ENCODE measurements at places on chromosomes 5 and 9. TPM values are rescaled to one million over a fixed set of nuclear protein-coding genes. Genes with fewer than 3 reads are reported as not detected.

The SLC34A3 gene
- not detected for total RNA-seq

The NEUROG1 gene
- not detected for total RNA-seq

The GPRIN1 gene
- total RNA-seq = 0.73 TPM

The PCAT7 gene
- not detected for total RNA-seq

The IRX4 gene
- total RNA-seq = not detected

The CEP72 gene
- total RNA-seq = 25.8 TPM

The GPR150 gene
- 2.1 TPM for total RNA-seq

The PCDHB11 gene
- not detected for total RNA-seq

The KLF4 gene
- total RNA-seq = 1.1 TPM

DNA sequence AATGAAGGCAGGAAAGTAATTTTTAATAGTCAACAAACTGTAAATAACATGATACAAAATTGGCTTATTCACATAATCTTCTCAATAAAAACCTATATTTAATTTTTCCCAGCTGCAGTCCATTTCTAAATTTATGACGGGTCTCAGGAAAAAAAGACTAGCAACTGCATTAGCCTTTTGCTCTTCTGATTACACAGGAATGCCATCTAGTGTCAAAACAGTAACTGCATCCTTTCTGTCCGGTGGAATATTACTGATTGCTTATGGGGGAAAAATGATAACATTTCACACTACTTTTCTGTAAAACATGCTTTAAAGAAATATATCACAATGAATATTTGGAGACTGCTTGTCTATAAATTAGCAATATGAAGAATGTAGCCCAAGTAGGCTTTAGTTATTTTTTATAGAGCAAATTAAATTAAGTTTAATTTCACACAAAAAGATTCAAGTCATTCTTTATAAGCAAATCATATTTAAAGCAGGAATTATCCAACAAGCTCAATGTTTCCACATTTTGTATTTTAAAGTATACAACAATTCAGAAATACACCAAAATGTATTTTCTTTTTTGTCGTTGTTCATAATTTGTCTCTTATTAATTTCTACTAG is 534.7 kb downstream of the CDH10 start:
- no peaks in the 10 kb centered on the region for H3K27me3 ChIP-seq
- no peaks in the 10 kb centered on the region for H3K36me3 ChIP-seq
- no peak overlapping the region for H3K4me3 ChIP-seq
- H3K4me1 ChIP-seq = no peaks in the 10 kb centered on the region

DNA sequence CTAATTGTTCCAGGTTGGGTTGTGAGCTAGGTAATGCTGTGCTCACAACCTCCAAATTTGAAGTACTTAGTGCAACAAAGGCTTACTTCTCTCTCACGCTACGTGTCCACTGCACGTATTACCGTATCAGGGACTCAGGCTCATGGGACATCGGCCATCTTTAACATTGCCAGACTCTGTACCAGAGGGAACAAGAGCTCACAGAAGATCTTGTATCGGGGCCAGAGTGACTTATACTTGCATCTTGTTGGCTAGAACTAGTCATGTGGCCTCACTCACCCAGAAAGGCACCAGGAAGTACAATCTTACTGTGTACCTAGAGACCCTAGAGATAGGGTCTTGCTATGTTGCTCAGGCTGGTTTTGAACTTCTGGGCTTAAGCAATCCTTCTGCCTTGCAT is 81.1 kb upstream of the KLF9 start:
- H3K27ac ChIP-seq = no peak overlapping the region
- no peaks in the 10 kb centered on the region for H3K36me3 ChIP-seq
- DNase-seq = no peak
- H3K4me1 ChIP-seq = peaks cover 8% of the 10 kb centered on the region

- H3K4me1 ChIP-seq = no peaks in the 10 kb centered on the region
- no peak overlapping the region for H3K27ac ChIP-seq
- peaks cover 16% of the 10 kb centered on the region for H3K36me3 ChIP-seq
- H3K4me3 ChIP-seq = no peak overlapping the region
Observed at GRCh38 chr9:135858491-135859185, 48.7 kb downstream of the CAMSAP1 start.

DNA sequence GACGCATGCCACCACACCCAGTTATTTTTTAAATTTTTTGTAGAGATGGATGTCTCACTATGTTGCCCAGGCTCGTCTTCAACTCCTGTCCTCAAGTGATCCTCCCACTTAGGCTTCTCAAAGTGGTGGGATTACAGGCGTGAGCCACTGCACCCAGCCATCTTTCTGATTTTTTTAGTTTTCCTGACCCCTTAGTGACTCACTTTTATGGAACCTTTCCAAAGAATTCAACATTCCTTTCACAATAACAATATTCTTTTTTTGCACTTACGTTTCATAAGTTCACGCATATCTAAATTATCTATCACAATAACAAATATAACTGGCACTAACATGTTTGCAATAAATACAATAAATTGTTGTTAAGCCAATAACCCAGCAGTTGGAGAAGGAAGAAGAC is 8.5 kb downstream of the ELOVL7 start:
- H3K4me3 ChIP-seq = no peak overlapping the region
- H3K27ac ChIP-seq = no peak overlapping the region
- no peaks in the 10 kb centered on the region for H3K36me3 ChIP-seq

GRCh38 chr9:15135164-15135792 is 171.7 kb downstream of the TTC39B start:
- no peak overlapping the region for H3K27ac ChIP-seq
- H3K27me3 ChIP-seq = no peaks in the 10 kb centered on the region
- H3K4me3 ChIP-seq = no peak overlapping the region

GRCh38 chr9:82170866-82171265 is 182.3 kb downstream of the SPATA31D1 start:
- no peaks in the 10 kb centered on the region for H3K27me3 ChIP-seq
- no peaks in the 10 kb centered on the region for H3K4me1 ChIP-seq
- H3K27ac ChIP-seq = no peak overlapping the region
- H3K4me3 ChIP-seq = no peak overlapping the region
- no peak for DNase-seq
- H3K36me3 ChIP-seq = no peaks in the 10 kb centered on the region

DNA sequence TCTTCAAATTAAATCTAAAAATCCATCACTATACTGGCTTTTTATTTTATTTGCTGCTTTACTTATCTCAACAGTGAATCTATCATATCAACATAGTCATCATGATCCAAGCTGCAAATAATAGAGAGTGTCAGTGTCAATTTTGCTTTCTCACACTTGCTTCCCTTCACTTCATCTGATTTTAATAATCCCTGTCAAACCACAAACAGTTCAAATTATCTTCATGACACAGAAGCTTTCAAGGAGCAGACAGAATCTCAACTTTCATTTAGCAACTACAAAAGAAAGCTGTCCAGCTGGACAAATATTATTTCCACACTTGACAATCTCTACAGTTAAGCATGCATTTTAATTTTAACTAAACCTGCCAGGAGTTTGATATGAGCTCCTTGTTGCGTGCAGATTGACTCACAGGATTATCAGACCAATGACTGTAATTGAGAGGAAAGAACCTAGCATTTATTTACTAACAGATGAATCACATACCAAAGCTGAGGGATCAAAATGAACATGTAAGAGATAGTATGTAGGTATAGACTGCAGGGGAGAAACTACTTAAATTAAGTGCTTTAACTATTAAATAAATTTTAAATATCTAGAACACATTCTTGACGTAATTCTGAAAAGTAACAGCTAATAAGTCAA is 56.0 kb downstream of the KIAA0825 start:
- no peak overlapping the region for H3K27ac ChIP-seq
- H3K27me3 ChIP-seq = no peaks in the 10 kb centered on the region

- H3K27ac ChIP-seq = no peak overlapping the region
- H3K4me3 ChIP-seq = no peak overlapping the region
- DNase-seq = no peak
- no peaks in the 10 kb centered on the region for H3K36me3 ChIP-seq
Observed at GRCh38 chr9:125701351-125701750, 5.7 kb downstream of the MAPKAP1 start.

- H3K27ac ChIP-seq = no peak overlapping the region
- no peaks in the 10 kb centered on the region for H3K36me3 ChIP-seq
- no peak overlapping the region for H3K4me3 ChIP-seq
- H3K27me3 ChIP-seq = no peaks in the 10 kb centered on the region
Observed at GRCh38 chr9:121768416-121769015, 117.1 kb downstream of the DAB2IP start.

- H3K27me3 ChIP-seq = no peaks in the 10 kb centered on the region
- no peaks in the 10 kb centered on the region for H3K4me1 ChIP-seq
Observed at GRCh38 chr5:13212886-13213285, 731.6 kb downstream of the DNAH5 start.

DNA sequence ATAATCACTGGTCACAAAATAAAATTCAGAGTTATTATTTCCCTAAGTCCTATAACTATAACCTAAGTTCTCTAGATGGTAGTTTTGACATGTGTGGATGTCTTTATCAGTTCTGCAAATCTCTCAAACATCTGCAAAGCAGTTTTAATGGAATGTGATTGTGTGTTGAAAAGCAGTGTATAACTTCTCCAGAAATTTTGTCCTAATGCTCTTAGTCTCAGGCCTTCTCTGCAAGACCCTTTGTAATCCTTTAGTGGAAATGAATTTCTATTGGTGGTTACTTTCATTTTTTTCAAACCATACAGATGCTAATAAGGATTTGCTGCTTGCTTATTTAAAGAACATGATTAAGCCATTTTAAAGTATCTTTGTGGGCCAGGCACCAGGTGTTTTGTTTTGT is 75.5 kb upstream of the LHFPL2 start:
- no peak for DNase-seq
- peaks cover 4% of the 10 kb centered on the region for H3K27me3 ChIP-seq
- H3K27ac ChIP-seq = no peak overlapping the region
- H3K4me3 ChIP-seq = no peak overlapping the region
- no peaks in the 10 kb centered on the region for H3K36me3 ChIP-seq

GRCh38 chr5:69050214-69050613 is 43.6 kb upstream of the SLC30A5 start:
- H3K4me1 ChIP-seq = no peaks in the 10 kb centered on the region
- no peak for DNase-seq
- no peaks in the 10 kb centered on the region for H3K36me3 ChIP-seq
- H3K4me3 ChIP-seq = no peak overlapping the region
- H3K27me3 ChIP-seq = peaks cover 4% of the 10 kb centered on the region

DNA sequence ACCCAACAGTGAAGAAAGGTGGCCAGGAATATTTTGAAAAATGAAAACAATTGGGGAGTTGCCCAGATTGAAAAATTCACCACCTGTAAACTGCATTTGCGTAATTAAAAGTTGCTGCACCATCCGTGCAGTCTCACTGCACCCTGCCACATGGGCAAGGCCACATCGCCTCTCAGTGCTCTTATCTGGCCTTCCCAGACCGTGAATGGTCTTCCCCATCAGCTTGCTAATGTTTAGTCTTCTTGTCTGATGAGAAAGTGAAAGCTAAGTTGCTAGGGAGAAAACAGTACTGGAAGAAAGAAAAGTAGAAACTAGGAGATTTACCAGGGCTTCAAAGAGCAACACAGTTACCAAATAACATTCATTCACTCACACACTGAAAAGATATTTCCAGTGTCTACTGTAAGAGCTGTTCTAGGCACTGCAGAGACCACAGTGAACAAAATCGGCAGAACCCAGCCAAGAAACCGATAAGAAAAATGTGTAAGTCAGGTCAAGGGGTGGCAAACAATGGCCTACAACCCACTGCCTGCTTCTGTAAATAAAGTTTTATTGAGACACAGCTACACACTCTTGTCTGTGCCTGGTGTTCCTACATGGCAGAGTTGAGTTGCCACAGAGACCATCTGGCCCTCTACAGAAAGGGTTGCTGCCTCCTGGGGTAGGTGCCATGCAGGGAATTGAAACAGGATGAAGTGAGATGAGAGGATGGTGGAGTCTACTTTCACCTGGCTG is 51.2 kb upstream of the CTSL start:
- H3K36me3 ChIP-seq = no peaks in the 10 kb centered on the region
- DNase-seq = no peak
- H3K27me3 ChIP-seq = peaks cover 8% of the 10 kb centered on the region
- H3K27ac ChIP-seq = no peak overlapping the region

- H3K27ac ChIP-seq = no peak overlapping the region
- H3K4me1 ChIP-seq = no peaks in the 10 kb centered on the region
- H3K36me3 ChIP-seq = no peaks in the 10 kb centered on the region
- no peak for DNase-seq
Observed at GRCh38 chr9:106752581-106752980, 110.4 kb upstream of the ZNF462 start.

GRCh38 chr5:169020102-169020501 is 280.8 kb downstream of the SLIT3 start:
- H3K36me3 ChIP-seq = no peaks in the 10 kb centered on the region
- H3K27me3 ChIP-seq = no peaks in the 10 kb centered on the region
- H3K27ac ChIP-seq = no peak overlapping the region
- DNase-seq = no peak
- no peaks in the 10 kb centered on the region for H3K4me1 ChIP-seq

Measured in T-cell (primary cell).